Peyer's patch (tissue), 4 donors: ENCODE measurements at places on chromosomes 12 and 14. TPM values are rescaled to one million over a fixed set of nuclear protein-coding genes. Genes with fewer than 3 reads are reported as not detected.

The KRT79 gene
- not detected for total RNA-seq

The PLD4 gene
- 4.1 TPM for total RNA-seq

The MOK gene
- total RNA-seq = 23.0 TPM

GRCh38 chr14:101294136-101294535, 267.2 kb upstream of the DIO3 start:
- no peak overlapping the region for H3K4me3 ChIP-seq
- no peak for DNase-seq
- H3K27ac ChIP-seq = no peak overlapping the region
- H3K4me1 ChIP-seq = no peaks in the 10 kb centered on the region

DNA sequence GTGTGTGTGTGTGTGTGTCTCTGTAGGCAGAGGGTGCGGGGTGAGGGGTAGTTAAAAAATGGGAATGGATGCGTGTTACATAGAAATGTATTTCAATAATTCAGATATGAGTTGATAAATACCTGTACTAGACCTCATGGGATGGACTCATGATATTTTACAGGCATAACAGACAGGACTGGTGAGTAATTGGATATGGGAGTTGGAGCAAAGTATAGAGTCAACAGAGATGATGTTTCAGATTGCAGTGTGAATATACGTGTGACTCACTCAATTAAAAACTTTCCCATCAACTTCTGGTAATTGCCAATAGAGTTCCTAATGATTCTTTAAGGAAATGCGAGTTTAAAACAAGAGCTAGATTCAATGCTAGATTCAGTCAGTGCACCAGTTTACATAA, 711.9 kb downstream of the C12orf50 start:
- H3K4me3 ChIP-seq = no peak overlapping the region
- H3K27ac ChIP-seq = no peak overlapping the region
- H3K36me3 ChIP-seq = no peaks in the 10 kb centered on the region
- H3K4me1 ChIP-seq = no peaks in the 10 kb centered on the region

DNA sequence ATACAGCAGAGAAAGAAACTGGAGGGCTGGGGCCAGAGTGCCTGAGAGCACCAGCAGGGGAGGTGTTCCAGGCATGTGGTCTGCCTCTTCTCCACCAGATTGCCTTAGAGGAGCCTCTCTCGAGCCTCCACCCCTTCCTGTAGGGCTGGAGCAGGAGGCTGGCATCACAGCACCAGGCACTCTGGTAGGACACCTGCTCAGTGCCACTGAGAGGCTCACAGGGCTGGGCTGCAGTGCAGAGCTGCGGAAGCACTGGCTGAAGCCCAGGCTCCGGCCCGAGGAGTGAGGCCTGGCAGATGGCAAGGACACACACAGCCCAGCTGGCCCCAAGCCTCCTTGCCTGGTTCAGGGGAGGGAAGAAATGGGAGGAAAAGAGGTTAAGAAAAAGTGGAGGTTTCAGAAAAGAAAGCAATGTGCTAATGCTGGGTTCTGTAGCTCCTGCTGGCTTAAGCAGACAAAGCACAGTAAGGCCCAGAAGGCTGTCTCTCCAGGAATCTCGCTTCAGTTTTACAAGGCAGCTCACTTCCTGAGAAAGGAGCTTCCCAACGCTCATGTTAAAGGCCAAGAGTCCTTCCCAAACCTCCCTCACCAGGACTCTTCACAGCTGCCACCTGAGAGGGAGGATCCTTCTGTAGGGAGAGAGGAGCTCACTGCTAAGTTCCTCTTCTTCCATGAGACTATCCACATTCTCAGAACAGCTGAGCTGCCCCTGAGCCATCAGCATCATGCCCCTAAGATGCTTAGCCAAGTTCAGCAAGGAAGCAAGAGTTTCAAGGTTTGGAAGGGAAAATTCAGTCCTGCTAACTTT, 23.8 kb downstream of the SPTB start:
- H3K4me1 ChIP-seq = no peaks in the 10 kb centered on the region
- no peak for DNase-seq
- H3K27ac ChIP-seq = no peak overlapping the region
- H3K36me3 ChIP-seq = no peaks in the 10 kb centered on the region

DNA sequence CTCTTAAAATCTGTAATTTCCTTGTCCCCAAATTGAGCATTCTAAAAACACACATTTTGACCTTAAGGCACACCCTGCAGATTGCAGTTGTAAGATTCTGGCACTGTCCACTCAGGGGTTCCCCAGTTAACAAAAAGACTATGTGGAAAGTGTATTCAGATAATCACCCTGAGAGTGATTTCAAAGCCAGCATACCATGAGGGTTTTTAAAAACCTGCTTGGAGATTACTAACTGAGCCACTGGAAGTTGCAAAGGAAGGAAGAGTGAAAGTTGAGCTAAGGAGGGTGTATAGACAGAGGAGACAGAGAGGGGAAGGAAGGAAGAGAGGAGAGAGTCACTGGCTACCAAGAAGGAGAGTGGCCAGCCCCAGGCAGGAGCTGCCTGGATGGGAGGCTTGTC, 82.6 kb downstream of the EML1 start:
- no peaks in the 10 kb centered on the region for H3K4me1 ChIP-seq
- H3K27me3 ChIP-seq = no peaks in the 10 kb centered on the region
- H3K4me3 ChIP-seq = no peak overlapping the region
